ENCODE measurements at places on chromosomes 1 and 21.

GRCh38 chr1:20319456-20320220 lies 29.0 kb downstream of the VWA5B1 start:
- no peak for DNase-seq

GRCh38 chr1:76374086-76374485 lies 299.5 kb downstream of the ST6GALNAC3 start:
- DNase-seq, result no peak

GRCh38 chr21:44331650-44332307 lies 7.4 kb downstream of the CFAP410 start:
- no peak for DNase-seq

DNA sequence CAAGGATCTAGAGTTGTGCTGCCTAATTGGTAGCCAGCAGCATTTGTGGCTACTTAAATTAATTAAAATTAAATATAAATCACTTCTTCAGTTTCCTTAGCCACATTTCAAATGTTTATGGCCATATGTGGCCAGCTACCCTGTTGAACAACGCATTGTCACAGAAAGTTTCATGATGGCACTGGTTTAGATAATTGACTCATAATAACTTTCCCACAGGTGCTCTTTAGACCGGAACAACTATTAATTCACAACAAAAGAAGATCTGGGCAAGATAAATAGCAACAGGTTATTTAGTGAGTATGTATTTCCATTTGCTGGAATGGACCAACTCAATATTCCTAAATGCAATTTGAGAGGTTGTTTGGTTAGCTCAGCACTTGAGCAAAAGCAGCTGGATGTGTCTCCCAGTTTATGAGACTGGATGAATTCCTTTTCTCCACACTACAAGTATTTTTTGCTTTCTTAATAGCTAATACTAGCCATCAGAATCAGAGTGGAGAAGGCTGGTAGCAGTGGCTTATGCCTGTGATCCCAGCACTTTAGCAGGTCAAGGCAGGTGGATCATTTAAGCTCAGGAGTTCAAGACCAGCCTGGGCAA lies 3.7 kb upstream of the AMIGO1 start:
- no peak for DNase-seq

GRCh38 chr1:176177764-176178163 lies 29.3 kb downstream of the COP1 start:
- no peak for DNase-seq

DNA sequence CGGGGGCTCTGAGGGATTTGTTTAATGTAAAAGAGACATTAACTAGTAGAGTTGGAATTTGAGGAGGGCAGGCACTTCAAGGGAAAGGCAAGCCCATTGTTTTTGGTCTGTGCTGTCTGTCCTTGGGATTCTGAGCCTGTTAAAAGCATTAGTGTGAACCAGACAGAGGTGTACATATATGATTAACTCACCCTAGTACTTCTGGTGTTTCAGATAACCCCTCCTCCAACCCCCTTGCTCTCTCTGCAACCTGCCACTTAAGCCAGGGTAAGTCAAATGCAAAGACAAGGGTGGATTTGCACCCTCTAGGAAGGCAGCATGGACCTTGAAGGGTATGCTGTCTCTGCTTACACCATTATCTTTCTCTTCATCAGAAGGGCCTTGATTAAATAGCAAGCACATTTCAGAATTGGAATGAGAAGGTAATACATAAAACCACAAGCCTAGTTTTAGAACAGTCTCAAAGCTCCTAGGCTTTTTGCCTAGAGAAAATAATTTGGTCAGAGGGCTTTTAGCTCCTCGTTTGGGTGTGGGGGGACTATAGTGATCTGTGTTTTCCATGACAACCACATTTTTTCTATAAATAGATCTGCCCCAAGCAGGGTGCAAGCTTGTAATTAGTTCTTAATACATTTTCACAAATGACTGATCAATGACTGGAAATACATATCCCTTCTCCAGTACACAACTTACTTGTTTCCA lies 120.7 kb upstream of the SGIP1 start:
- DNase-seq, result no peak

- no peak for DNase-seq
These were observed 1.7 kb upstream of the ZBTB18 start for GRCh38 chr1:244049162-244050013.

Measured in D721Med (cell line).